ENCODE measurements at places on chromosomes 13 and 19.

DNA sequence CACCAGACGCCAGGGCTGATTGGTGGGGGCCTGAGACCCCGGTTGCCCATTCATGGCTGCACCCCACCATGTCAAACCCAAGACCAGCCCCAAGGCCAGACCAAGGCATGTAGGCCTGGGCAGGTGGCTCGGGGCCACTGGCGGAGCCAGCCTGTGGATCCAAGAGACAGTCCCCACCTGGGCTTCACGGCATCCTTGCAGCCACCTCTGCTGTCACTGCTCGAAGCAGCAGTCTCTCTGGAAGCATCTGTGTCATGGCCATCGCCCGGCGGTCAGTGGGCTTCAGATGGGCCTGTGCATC lies 3.8 kb upstream of the TEKTIP1 start:
- DNase-seq, result no peak

DNA sequence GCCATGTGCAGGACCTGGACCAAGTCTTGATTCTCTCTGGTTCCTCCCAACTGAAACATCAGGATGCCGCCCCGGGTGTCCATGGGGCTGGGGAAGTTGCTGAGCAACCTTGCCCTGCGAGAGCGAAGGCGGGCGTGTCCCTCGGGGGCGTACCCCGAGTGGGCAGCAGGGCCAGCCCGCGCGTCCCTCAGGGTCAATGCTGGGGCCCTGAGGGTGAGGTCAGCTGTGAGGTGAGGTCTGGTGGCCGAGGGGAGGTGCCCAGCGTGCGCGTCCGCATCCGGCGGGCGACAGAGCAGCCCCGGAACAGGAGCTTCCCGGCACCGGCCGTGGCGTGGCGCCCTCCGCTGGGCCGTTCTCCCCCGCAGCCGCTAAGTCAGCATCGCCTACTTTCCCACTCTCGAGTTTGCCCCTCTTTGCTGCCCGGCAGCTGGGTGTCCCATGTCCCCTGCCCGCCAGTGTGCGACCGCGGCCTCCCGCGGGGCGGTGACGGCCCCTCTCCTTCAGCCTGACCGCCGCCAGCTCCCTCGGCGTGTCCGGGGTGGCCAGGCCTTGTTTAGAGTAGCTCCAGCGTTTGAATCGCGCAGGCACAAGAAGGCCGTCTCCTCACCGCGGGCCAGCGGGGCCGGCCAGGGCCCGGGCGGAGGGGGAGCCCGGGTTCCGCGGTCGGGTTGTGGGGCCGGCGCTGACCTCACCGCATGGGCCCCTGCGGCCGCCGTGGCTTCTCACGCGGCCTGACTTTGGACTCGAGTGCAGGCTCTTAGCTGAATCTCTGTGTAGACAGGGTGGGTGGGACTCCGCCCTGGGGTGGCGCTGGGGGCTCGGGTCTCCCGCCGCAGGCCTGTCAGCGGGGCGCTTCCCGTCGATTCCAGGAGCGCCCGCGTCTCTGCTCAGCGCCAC lies 33.0 kb downstream of the GJA3 start:
- DNase-seq, result no peak

GRCh38 chr13:47252627-47253026 lies 355.8 kb upstream of the HTR2A start:
- DNase-seq, result no peak

DNA sequence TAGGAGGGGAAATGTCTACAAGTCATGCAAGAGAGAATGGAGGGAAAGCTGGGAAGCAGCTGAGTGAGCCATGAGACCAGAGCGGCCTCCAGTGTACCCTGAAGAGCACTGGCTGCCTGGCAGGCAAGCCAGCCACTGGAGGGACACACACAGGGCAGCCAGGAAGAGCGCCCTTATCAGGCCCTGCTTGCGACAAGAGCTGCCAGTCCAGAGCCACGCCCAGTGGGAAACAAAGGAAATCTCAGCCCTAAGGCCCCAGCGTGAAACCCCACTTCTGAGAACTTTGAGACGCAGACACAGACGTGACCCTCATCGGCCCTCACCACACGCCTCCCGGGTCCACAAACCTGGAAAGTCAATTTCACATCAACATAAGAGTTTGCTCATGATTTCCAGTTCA lies 105.0 kb downstream of the STK24 start:
- DNase-seq, result no peak

DNA sequence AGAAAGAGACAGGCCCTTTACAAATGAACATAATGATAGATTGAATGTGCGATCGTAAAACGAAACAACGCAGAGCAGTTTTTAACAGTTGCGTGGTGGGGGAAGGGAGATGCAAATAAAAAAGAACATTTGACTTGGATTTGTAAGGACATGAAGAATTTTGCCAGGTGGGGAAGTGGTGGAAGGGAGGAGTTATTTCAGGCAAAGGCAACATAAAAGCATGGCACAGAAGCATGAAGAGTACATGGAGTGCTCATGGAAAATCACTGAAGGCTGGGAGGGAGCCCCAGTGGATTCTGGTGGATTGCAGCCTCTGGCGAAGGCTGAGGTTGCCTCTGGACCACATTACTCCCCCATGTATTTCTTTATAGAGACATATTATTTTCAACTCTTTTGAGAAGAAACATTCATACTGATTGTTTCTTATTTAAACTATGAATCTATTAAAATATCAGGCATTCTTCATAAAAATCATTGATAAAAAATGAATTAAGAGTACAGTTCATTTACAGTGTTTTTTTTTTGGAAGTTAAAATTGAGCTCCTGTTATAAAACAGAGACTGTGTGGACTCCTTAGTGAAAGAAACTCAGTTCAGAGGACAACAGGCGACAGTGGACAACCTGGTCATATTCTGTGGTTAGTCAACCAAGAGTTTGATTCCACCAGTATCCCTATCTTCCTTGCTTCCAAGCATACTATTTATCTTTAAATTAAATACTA lies 57.5 kb downstream of the STARD13 start:
- no peak for DNase-seq

- no peak for DNase-seq
Observed at GRCh38 chr13:89923736-89924135, 1423.8 kb upstream of the MIR17HG start.

- DNase-seq, result no peak
Observed at GRCh38 chr13:40652588-40652940, 13.9 kb downstream of the FOXO1 start.

- DNase-seq, result no peak
Observed at GRCh38 chr13:51041126-51041525, 69.9 kb downstream of the C13orf42 start.

DNA sequence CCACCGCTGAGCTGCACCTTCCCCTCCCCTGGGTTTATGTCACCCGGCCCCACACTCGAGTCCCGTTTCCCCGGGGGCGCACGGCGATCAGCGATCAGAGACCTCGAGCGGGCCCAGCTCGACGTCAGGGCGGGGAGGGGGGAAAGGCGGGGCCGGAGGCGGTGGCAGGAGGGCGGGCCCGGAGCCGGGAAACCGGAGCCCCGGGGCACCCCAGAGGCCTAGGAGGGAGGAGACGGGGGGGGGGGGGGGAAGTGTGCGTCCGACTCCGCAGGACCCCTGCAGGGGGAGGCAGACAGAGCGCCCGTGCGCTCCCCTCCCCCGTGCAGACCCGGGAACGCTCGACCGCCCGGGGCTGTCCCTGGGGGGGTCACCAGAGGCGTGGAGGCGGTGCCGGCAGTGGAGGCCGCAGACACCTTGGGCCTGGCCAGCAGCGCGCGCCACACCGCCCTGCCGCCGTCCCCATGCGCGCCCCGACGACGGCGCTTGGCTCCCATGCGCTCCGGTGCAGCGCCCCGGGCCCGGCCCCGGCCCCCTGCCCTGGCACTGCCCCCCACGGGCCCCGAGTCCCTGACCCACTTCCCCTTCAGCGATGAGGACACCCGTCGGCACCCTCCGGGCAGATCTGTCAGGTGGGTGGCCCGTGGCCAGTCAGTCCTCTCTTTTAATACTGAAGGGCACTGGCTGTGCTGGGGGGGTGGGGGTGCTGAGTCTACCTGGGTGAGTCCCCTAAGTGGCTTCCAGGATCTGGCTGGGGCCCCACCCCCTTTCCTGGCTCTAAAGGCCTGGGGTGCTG lies 11.8 kb downstream of the PDE4A start:
- peak; percentile 45 for DNase-seq

DNA sequence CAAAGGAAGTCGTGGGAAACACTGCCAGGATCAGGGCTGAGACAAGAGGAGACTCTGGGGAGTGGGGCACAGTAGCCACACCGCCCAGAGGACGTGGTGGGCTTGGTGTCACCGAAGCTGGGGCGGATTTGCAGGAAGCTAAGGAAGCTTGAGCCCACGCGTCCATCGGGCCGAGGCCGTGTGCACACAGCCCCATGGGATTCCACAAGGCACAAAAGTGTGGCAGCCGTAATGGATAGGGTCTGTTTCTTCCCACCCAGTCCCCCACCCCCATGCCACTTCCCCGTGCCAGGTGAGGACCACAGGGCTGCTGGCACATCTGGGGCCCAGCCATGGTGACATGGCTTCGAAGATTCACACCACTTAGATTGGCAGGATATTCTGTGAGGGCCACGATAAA lies 153.2 kb upstream of the SPACA7 start:
- DNase-seq, result no peak

- peak; percentile 74 for DNase-seq
Observed at GRCh38 chr19:58544591-58545285, 874 bp downstream of the TRIM28 start.

DNA sequence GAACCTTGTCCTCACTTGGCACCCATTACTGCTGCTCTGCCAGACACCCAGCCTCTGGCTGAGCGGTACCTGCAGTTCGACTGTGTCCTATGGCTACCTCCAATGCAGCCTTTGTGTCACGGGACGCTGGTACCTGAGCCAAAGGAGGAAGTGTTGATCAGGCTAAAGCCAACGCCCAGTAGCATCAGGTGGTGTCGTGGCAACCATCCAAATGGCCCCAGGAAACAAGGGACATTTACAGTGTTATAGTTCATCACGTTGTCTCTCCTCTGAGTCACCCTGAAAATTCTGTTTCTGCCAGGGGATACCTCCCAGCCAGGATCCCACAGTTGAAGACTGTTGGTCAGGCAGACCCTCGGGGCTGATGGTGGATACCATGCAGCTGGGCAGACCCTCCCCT lies 10.1 kb downstream of the RHPN2 start:
- no peak for DNase-seq

GRCh38 chr13:30116379-30116778 lies 191.0 kb downstream of the KATNAL1 start:
- DNase-seq, result no peak

- no peak for DNase-seq
Observed at GRCh38 chr13:75299913-75300862, 181.8 kb downstream of the TBC1D4 start.

DNA sequence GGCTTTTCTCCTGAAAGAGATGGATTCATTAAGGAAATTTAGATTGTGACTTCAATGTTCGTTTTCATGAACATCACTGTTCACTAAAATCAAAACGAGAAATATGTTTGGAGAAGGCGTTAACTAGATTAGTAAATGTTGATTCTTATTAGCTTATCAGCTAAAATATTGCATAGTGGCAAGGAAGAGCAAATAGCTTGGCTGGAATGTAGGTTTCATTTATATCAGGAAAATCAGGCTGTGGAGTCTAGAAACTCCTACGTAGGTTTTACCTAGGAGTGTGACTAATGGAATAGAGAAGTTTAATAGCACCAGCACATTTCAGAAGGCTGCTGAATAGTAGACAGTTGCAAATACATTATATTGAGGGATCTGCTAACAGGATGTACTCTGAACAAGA lies 344.9 kb downstream of the LIG4 start:
- DNase-seq, result no peak

GRCh38 chr13:48234566-48235340 lies 1.7 kb downstream of the ITM2B start:
- no peak for DNase-seq

DNA sequence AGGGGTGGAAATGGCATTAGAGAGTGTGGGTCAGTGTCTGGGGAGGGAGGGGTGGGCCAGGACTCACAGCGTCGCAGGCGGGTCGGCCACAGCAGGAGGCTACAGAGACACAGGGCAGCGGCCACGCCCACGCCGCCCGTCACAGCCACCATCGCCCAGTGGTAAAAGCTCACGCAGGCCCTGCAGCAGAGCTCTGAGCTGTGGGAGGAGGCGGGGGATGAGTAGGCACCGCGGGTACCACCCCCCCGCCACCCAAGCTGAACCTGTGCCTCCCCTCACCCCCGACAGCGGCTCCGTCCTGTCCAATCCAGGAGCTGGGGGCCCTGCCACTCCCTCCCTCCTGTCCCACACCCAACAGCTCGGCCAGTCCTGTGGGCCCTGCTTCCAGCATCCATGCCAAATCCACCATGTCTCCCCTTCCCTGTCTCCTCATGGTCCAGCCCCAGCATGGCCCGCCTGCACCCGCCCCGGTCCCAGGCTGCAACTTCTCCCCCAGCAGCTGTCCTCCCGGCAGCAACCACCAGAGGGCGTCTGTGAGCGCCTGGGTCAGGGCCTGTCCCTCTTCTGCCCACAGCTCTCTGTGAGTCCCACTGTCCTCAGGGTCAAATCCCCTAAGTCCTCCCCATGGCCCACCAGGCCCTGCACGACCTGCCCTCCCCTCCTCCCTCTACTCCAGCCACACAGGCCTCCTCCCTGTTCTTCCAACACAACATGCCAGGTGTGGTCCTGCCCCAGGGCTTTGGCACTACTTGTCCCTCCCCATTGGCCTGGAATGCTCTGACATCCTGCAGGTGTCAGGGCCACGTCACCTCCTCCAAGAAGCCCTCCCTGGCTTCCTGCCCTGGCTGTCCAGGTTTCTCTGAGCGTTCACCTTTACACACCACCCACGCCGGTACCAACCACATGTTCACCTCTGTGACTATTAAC lies 6.0 kb downstream of the TEKTIP1 start:
- peak; percentile 63 for DNase-seq

DNA sequence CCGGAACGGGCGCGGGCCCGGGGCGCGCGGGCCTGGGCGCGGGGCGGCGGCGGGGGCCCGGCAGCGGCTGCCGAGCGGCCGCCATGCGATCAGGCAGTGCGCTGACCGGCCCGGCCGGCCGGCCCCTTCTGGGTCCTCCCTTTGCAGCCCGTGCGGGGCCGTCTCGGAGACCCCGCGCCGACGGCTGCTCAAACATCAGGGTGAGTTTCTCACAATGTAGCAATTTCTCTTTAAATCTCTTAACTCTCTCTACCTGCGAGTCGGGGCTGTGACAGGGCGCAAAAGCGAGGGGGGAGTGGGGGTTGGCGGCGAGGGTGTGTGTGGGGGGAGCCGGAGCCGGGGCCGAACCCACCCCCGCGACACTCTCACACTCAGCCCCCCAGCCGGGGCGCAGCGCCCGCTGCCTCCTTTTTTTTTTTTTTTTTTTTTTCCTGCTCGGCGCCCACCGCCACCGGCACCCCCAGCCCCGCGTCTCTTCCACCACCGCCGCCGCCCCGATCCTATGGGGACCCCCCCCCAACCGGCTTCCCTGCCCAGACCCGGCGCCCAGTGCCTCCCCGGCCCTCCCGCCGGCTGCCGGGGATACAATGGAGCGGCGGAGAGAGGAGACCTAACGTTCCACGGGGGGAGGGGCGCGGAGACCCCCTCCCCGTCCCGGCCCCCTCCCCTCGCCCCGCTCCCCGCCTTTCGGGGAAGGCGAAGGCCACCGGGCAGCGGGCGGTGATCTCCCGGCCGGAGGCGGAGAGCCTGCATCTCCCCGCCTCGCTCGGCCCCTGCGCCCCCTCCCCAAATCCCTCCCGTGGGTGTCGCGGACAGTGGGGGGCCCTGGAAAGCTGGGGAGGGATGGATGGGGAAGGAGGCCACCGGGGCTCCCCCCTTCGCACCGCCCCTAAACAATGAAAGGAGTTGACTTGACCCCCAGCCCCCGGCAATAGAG lies at the start of gene BICRA:
Gene BICRA (plus strand): TSS at position 166 of the 937 bp plus-strand sequence. CDS start 64,441 bp downstream, outside the sequence.
- DNase-seq, result peak; percentile 65

GRCh38 chr13:48679941-48680680 lies 26.4 kb downstream of the CYSLTR2 start:
- DNase-seq, result no peak

- DNase-seq, result no peak
Observed at GRCh38 chr13:98648686-98649085, 71.8 kb upstream of the STK24 start.

GRCh38 chr19:46409191-46409590 lies 4.2 kb downstream of the CCDC8 start:
- DNase-seq, result no peak

- DNase-seq, result no peak
Observed at GRCh38 chr13:105997581-105998550, 537.6 kb downstream of the EFNB2 start.

Data from stimulated activated CD4-positive, alpha-beta T cell treated with anti-CD3 and anti-CD28 coated beads, Interleukin-15, amount 100 ng/mL, for 1 hour (primary cell).